ENCODE measurements at places on chromosomes 11 and 22.

DNA sequence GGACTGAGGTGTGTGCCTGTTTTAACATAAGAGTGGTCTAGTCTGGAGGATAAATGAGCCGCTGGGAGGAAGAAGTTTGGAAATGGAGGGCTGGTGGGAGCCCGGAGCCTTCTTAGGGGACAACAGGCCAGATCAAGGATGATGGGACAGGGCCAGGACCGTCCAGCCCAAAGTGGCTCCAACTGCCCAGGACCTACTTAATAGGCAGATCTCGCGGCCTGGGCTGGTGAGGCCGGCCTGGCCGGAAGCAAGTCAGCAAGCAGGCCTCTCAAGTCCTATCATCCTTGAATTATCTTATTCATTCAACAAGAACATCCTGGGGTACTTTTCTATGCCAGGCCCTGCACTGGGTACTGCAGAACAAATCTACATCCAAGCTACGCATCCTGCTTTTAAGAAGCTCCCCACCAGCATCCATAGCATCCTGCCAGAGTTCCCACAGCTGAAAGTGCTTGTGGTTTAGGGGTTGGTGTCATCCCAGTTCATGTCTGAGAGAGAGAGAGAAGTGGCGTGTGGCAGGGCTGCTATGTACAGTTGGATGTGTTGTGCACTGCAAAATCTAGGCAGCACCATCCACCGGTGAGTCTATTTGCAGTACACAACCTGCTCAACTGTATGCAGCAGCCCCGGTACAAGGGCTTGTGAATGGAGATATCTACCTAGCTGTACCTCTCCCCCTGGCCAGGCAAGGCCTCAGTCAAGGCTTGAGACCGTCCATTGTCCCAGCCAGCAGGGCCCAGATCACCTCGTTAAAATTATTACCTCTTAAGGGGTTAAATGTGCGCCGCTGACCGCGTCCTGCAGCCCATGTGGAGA, 82.1 kb downstream of the FBLN1 start:
- DNase-seq = no peak

GRCh38 chr11:36019005-36019596, 75.2 kb downstream of the LDLRAD3 start:
- no peak for DNase-seq

- no peak for DNase-seq
These were observed 458 bp downstream of the RTN4R start for GRCh38 chr22:20267441-20268278.

GRCh38 chr22:47036352-47036751, 273.9 kb downstream of the TBC1D22A start:
- no peak for DNase-seq

GRCh38 chr22:38819387-38819940, 24.4 kb downstream of the NPTXR start:
- DNase-seq = no peak

GRCh38 chr11:102545701-102546100, 15.2 kb upstream of the MMP7 start:
- DNase-seq = no peak

DNA sequence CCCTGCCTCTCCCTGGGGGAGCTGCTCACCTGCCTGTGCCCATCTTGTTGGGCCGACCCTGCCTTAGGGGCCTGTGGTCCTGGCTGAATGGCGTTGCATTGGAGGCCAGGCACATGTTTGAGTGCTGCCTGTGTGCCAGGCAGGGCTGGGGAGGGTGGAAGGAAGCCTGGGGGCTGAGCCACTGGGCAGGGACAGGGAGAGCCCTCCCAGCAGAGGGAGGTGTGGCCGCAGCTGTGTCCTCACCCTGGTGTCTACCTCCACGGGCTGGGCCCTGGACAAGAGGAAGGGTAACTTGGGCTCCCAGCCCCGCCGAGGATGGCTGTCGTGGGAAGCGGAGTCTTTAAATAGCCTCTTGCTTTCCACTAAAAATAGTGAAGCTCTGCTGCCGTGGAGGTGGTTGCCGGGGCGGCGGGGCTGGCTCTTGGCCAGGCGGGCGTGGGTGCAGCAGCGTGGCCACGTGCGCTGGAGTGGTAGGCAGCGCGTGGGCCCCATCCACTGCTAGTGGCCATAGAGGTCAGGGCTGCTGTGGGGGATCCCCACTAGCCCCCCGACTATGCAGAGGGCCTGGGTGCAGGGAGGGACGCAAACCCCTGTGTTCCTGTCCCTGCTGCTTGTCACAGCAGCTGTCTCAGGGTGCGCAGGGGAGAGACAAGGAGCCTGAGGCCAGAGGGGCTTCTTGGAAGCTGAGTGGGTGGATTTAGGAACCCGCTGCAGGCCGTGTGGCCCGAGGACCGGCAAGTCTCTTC, 6.2 kb downstream of the ZDHHC8 start:
- DNase-seq = no peak
